ENCODE measurements at places on chromosomes 1 and 21.

DNA sequence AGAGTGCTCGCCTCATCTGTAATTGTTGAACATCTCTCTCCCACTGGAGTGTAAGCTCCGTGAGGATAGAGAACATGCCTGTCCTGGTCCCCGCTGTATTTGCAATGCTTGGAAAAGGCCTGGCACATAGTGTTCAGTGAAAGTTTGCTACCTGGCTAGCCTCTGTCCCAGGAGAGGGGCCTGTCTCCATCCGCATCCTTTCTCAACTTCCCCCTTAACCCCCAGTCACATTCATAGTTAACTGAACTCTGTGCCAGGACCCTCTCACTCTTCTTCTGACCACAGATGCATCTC is 15.2 kb downstream of the SPOCD1 start:
- DNase-seq: no peak

DNA sequence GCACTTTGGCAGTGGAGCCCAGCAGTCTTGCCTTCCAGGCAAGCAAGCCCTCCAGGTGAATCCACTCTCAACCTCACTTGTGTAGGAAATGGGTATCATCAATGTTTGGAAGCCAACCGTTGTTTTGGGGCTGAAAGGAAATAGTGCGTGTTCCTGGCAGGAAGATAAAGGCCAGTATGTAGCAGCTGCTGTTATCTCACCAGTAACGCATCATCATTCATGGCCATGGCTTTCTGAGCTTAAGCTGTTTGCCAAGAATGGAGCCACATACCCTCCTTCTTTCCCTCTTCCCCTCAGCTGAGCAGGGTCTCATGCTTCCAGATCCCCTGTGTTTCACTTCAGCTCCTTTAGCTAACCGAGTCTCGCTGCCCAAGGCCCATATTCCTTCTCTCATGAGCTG is 2.2 kb upstream of the PDPN start:
- DNase-seq: no peak

DNA sequence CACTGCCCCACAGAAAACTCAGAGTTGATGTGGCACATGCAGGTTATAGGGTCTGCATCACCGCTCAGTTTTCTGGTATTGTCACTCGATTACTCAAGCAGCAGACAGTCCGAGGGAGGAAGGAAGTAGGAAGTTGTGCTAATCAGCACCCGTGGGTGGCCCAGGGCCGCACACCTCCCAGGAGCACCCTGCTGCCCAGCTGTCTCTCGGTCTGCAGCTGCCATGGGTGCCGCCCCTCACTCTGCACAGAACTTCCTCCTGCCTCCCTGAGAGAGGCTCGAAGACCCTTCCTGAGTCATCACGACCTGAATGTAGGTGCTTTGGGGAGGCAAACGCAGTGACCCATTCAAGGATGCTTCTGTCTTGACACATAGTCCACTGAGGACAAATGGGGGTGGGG is 4.2 kb upstream of the TFF3 start:
- DNase-seq: no peak

DNA sequence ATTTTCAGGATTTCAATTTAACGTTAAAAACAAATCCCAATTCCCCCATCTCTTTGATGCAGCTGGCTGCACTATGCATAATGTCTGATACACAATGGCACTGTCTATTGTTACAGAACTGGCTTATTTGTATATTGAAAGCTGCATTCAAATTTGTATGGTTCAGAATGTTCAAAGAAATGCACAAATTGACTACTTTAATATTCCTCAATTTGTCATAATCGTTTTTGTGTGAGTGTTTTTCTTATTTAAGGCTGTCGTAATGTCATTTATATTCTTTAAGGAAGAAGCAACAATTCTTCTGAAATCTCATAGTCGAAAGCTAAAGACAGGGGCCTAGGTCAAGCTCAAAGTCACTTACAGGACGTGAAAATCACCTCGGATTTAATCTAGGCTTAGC is 341.4 kb upstream of the ZRANB2 start:
- DNase-seq: no peak

DNA sequence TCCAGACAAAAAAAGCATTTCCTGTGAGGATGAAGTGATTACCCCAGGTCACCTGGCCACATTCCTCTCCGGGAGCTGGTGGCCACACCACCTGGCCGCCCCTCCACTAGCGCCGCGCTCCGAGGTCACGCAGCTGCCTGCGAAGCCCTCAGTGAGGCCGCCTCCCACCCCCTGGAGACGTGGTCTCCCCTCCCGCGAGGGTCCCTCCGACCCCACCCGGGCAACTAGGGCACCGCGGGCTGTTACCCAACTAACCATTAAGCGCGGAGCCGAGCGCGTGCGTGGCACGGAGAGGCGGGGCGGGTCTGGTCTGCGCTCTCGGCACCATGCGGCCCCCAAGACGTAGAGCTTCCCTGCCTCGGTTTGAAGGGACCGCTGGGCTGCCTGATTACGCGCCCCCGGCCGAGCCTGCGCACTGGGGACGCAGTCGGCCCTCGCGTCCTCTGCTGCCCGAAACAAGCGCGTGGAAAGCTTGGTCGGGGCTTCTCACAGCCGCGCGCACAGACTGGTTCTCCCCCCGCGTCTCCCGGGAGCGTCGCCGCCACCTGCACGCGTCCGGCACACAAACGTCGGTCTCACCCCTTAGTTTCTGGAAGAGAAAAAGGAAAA is 106.5 kb downstream of the SLC16A1 start:
- DNase-seq: peak; percentile 32

- no peak for DNase-seq
Measured at GRCh38 chr21:15870819-15871218, 141.0 kb downstream of the USP25 start.

DNA sequence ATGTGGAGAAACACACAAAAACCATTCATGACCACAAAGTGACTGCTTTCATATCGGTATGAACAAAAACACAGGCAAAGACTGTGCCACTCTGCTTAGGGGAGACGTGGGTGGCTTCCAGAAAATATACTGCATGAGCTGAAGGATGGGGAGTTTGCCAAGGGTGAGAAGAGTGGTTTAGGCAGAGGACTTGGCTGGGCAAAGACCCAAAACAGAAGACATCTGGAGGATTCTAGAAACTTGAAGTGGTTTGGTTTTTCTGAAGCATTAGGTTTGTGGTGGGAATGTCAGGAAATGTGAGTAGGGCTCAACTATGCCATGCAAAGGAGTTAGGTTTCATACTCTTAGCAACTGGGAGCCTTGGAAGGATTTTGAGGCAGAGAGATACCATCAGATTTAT is 26.6 kb upstream of the DNM3 start:
- no peak for DNase-seq

GRCh38 chr1:30101487-30102227 is 621.7 kb downstream of the MATN1 start:
- no peak for DNase-seq

- no peak for DNase-seq
Measured at GRCh38 chr1:160748181-160748877, 9.3 kb downstream of the SLAMF7 start.

- DNase-seq: no peak
Measured at GRCh38 chr1:53729456-53730223, 9.3 kb downstream of the GLIS1 start.

Data from substantia nigra (tissue), 51 donors.